Activated naive CD8-positive, alpha-beta T cell treated with anti-CD3 and anti-CD28 coated beads, Interleukin-2, amount 10 ng/mL, durations not matched to agents 7 days and 5 days (primary cell): ENCODE measurements at places on chromosomes 5 and 9. TPM values are rescaled to one million over a fixed set of nuclear protein-coding genes. Genes with fewer than 3 reads are reported as not detected.

Gene ZNF366
- total RNA-seq = not detected

DNA sequence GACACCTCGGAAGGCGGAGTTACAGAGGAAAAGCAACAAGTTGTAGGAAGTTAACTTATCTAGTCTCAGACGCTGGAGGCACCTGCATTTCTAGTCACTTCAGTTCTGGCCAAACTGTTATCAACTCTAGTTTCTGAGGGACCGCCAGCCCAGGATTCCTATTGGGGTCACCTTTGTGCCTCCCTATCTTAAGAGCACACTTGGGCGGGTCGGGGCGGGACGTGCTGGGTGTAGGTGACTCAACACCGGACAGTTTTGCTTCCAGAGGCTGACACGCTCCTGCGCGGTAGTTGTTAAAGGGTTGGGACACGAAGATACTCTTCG lies 679 bp upstream of the KDM4C start:
- DNase-seq = no peak
- peaks cover 2% of the 10 kb centered on the region for H3K36me3 ChIP-seq
- H3K4me3 ChIP-seq = peak overlapping the region; percentile 93
- H3K4me1 ChIP-seq = peaks cover 20% of the 10 kb centered on the region
- H3K27ac ChIP-seq = peak overlapping the region; percentile 100
- H3K27me3 ChIP-seq = no peaks in the 10 kb centered on the region

DNA sequence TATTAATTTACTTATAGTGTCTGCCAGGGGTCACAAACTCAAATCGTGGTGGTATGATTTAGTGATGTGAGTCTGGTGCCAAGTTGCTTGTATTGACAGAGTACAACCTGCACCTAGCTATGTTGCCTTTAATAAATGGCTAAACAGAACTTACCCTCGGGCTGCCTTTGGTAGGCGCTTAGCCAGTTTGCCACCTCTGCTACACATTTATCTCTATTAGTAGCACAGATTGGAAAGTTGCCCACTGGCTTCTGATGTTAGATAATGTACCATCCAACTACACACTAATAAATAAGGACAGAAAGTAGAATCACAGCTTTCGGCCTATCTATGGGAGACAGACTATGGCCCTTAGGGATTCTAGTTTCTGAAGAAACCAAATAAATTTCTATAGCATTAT lies 368.4 kb downstream of the MAN2A1 start:
- H3K4me1 ChIP-seq = peaks cover 21% of the 10 kb centered on the region
- DNase-seq = no peak
- no peak overlapping the region for H3K4me3 ChIP-seq
- no peaks in the 10 kb centered on the region for H3K36me3 ChIP-seq
- no peak overlapping the region for H3K27ac ChIP-seq

Gene RMRP
- total RNA-seq = 10,447 TPM

DNA sequence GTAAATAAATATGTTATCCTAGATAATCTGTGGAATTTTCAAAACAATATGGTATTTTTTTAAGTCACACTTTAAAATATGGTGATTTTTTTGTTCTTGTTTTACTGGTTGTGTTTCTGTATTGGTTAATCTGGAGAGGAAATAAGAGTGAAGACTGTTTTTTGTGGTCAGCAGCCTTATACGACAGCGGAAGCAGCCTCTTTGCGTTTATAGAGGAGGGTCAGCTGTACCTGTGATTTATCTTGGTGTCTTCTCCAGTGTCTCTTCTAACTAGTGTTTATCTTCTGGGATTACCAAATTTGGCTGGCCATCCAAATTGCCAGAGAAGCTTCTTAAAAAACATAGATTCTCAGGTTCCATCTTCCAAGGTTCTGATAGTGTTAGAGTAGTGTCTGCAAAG lies 58.7 kb downstream of the ICE1 start:
- H3K27ac ChIP-seq = peak overlapping the region; percentile 91
- H3K4me3 ChIP-seq = peak overlapping the region; percentile 66
- peaks cover 21% of the 10 kb centered on the region for H3K4me1 ChIP-seq
- peaks cover 40% of the 10 kb centered on the region for H3K36me3 ChIP-seq
- H3K27me3 ChIP-seq = no peaks in the 10 kb centered on the region
- no peak for DNase-seq

Gene ZFR
- 48.7 TPM for total RNA-seq

DNA sequence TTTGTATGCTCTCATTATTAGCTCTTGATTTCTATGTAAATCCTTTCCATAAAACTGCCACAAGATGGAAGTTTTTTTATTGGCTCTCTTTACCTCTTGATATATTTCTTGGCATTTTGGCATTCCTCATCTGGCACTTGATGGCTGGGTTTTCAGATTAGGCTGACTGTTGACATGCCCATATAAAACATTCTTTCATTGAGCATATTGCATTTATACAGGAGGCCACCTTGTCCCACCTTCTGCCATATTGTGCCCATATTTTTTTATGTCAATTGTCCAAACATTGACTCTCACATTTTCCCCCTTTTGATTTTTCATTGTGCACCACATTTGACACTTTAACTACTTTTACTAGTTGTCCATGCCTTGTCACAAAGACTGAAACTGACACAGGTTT lies 182.9 kb downstream of the MEF2C start:
- no peak for DNase-seq
- peaks cover 47% of the 10 kb centered on the region for H3K27me3 ChIP-seq
- H3K4me1 ChIP-seq = no peaks in the 10 kb centered on the region
- no peaks in the 10 kb centered on the region for H3K36me3 ChIP-seq
- no peak overlapping the region for H3K4me3 ChIP-seq
- H3K27ac ChIP-seq = no peak overlapping the region

DNA sequence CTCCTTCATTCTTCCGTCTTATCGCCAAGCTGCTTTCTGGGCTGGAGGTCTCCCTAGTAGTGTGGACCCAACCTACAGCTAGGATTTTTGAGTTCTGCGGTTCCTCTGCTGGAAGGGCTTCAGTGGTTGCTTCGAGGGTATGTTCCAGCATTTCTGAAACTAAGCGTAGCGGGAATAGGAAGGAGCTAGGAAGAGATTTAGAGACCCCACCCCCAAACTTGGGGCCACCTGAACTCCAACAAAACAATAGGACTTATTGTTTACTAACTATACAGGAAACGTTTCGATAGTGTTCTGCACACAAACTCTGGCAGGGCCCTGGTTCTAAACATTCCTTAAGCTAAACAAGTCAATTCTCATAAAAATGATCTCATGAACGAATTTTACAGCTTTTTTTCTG lies 346.7 kb downstream of the PLK2 start:
- H3K27ac ChIP-seq = no peak overlapping the region
- H3K27me3 ChIP-seq = peaks cover 2% of the 10 kb centered on the region
- no peak overlapping the region for H3K4me3 ChIP-seq
- H3K36me3 ChIP-seq = no peaks in the 10 kb centered on the region

DNA sequence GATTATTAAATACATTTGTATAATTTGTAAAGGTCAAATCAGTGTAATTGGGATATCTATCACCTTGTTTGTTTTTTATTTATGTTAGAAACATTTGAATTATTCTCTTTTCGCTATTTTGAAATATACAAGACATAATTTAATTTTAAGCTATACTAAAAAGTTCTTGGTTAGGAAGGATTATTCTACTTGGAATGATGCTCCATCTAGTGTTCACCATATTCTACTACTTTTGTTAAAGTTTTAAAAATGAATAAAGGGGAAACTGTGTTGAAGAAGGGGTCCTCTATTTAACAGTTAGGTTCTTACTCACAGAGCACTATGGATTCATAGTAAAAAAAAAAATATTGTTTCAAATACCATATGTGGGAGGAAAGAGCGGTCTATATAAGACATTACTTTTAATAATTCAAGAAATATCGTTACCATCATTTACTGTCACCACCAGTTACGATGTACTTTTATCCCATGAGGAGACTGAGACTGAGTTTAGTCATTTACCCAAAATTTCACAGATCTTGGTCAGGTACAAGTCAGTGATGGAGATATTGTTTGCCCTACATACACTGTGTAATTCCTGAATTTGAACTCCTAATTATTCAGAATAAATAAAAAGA lies 6.3 kb upstream of the STOM start:
- H3K27me3 ChIP-seq = peaks cover 3% of the 10 kb centered on the region
- DNase-seq = no peak
- H3K4me3 ChIP-seq = no peak overlapping the region
- no peak overlapping the region for H3K27ac ChIP-seq
- H3K4me1 ChIP-seq = peaks cover 14% of the 10 kb centered on the region

- DNase-seq = no peak
- H3K27me3 ChIP-seq = no peaks in the 10 kb centered on the region
- no peaks in the 10 kb centered on the region for H3K36me3 ChIP-seq
- H3K27ac ChIP-seq = no peak overlapping the region
These were observed 492.5 kb downstream of the ACTL7B start for GRCh38 chr9:108363311-108363710.

Gene FBXO4
- 13.0 TPM for total RNA-seq

GRCh38 chr9:14343261-14344031 lies 29.5 kb upstream of the NFIB start:
- peaks cover 2% of the 10 kb centered on the region for H3K4me1 ChIP-seq
- H3K4me3 ChIP-seq = no peak overlapping the region
- H3K36me3 ChIP-seq = no peaks in the 10 kb centered on the region
- H3K27me3 ChIP-seq = peaks cover 21% of the 10 kb centered on the region
- H3K27ac ChIP-seq = no peak overlapping the region
- no peak for DNase-seq

DNA sequence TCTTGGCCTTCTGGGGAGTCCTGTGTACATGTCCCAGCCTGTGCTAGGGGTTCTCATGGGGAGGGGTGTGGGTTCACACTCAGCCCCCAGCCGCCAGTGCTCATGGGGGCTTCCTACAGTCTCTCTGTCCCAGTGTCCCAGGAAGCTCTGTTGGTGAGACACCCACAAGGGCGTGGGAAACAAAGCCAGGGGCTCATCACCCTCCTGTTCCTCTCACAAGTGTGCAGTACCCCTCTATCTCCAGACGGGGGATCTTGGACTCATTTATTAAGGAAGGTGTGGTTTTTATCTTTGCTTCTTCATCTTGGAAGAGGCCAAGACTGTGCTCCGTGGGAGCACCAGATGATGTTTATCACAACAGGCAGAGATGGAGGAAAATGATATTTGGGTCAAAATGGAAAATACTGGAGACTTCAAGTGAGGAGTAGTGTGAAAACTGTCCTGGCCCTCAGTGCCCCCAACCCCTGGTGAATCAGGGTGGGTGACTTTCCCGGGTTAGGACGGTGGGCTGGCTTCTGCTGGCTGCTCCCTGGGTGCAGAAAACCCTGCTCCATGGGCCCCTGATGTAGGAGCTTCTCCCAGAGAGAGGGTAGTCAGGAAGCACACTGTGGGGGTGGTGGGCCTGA lies 15.2 kb downstream of the TMEM171 start:
- H3K36me3 ChIP-seq = no peaks in the 10 kb centered on the region
- H3K27ac ChIP-seq = no peak overlapping the region
- H3K4me3 ChIP-seq = no peak overlapping the region
- peaks cover 2% of the 10 kb centered on the region for H3K4me1 ChIP-seq
- peaks cover 34% of the 10 kb centered on the region for H3K27me3 ChIP-seq

Gene PKD2L2
- total RNA-seq = not detected

GRCh38 chr5:123035918-123036390 lies 571 bp downstream of the PPIC start:
- peak overlapping the region; percentile 59 for H3K4me3 ChIP-seq
- H3K4me1 ChIP-seq = peaks cover 8% of the 10 kb centered on the region

DNA sequence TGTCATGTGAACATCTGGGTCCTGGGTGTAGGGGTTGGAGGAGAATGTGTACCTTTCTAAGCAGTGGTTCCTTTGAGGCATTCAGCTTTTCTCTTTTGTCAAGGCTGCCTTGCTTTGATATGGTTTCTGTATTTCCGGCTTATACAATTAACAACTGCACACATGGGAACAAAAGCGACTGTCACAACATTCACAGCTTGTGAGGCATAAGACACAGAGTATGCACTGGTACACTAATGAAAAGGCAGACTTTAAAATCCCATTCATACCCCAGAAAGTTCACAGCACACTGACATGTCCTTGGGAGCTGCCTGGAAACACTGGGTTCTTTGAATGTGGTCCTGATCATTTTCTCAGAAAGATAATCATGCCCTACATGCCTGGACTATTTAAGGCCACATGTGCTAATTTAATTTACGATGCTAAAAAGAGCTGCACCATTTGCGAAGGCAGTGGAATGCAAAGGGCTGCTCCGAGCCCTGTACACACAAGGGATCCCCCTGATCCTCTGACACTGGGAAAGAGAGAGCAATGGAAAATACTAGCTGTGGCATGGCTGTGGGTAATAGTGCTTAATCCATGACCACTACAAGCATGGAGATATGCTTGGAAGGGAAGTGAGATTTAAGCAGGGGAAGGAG lies 131.8 kb downstream of the EFNA5 start:
- H3K27ac ChIP-seq = no peak overlapping the region
- H3K4me3 ChIP-seq = no peak overlapping the region
- H3K4me1 ChIP-seq = peaks cover 8% of the 10 kb centered on the region
- H3K36me3 ChIP-seq = no peaks in the 10 kb centered on the region

DNA sequence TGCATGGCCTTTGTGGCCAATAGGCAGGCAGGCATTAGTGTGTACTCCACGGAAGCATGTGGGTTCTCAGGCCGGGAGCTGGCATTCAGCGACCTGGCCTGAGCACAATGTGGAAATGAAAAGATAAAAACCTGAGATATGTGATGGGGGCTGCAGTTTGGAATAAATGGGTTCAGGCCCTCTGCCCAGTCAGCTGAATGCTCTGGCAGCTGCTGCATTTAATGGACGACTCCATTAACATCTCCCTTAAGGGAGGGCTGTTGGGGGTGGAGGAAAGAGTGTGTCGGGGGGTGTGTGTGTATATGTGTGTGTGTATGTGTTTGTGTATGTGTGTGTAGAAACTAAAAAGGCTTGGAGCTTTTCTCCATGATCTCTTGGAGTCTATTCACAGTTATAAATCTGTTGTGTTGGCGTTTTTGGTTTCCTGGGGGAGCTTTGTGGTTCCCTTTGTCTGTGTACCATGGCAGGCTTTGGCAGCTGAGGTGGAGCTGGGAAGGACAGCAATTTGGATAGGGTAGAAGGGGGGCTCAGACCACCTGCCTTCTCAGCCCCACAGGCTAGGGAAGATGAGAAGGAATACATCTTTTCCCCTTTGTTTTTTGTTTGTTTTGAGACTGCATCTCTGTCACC lies 27.3 kb upstream of the HSPA9 start:
- peaks cover 62% of the 10 kb centered on the region for H3K27me3 ChIP-seq
- H3K4me3 ChIP-seq = no peak overlapping the region
- H3K4me1 ChIP-seq = peaks cover 8% of the 10 kb centered on the region
- no peak overlapping the region for H3K27ac ChIP-seq
- DNase-seq = no peak

GRCh38 chr9:131275332-131276093 lies 797 bp downstream of the FAM78A start:
- peaks cover 35% of the 10 kb centered on the region for H3K4me1 ChIP-seq
- peak overlapping the region; percentile 100 for H3K4me3 ChIP-seq
- peaks cover 2% of the 10 kb centered on the region for H3K27me3 ChIP-seq
- peak; percentile 66 for DNase-seq
- peak overlapping the region; percentile 99 for H3K27ac ChIP-seq

GRCh38 chr9:105656131-105656921 lies 5.9 kb upstream of the TAL2 start:
- peaks cover 7% of the 10 kb centered on the region for H3K4me1 ChIP-seq
- peaks cover 38% of the 10 kb centered on the region for H3K27me3 ChIP-seq

- H3K27ac ChIP-seq = no peak overlapping the region
- peaks cover 2% of the 10 kb centered on the region for H3K27me3 ChIP-seq
- H3K4me1 ChIP-seq = no peaks in the 10 kb centered on the region
- H3K36me3 ChIP-seq = no peaks in the 10 kb centered on the region
- DNase-seq = no peak
These were observed 79.0 kb downstream of the GLDC start for GRCh38 chr9:6566409-6567139.

Gene DMRT2
- total RNA-seq = not detected

GRCh38 chr5:453725-454481 lies 10.9 kb downstream of the EXOC3 start:
- peak; percentile 45 for DNase-seq
- H3K27ac ChIP-seq = peak overlapping the region; percentile 60
- no peaks in the 10 kb centered on the region for H3K27me3 ChIP-seq
